Inflammatory macrophage treated with lipopolysaccharide for 4 hours (primary cell): ENCODE measurements at places on chromosomes 3 and 15.
A peak's percentile ranks its signal among the peaks of the same experiment; 100 is the strongest.

DNA sequence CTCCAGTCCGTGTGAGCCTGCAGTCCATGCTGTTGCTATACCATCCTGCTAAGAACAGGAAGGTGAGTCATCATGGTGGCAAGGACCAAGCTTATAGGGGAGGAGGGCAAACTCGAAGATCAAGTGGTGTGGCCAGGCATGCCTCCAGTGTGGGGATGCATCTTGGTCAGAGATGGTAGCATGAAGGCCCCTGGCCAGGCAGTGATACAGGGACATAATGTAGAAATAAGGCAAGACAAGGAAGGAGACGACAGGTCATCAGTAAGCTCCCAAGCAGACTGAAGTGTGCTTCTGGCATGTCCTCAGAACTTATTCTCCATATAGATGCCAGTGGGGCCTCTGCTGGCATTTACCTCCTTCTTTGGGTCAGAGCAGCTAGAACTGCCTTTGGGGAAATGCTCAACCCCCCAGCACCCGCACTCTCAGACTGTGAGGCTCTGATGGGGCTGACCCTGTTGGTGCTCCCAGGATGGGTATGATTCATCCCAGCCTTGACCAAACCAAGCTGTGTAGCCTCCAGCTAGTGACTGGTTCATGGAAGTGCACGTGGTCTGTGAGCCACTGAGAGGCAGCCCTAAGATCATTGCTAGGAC lies 52.5 kb upstream of the ATP2B2 start:
- no peak for DNase-seq

- DNase-seq = no peak
Observed at GRCh38 chr15:78407608-78408354, 30.2 kb upstream of the IREB2 start.

DNA sequence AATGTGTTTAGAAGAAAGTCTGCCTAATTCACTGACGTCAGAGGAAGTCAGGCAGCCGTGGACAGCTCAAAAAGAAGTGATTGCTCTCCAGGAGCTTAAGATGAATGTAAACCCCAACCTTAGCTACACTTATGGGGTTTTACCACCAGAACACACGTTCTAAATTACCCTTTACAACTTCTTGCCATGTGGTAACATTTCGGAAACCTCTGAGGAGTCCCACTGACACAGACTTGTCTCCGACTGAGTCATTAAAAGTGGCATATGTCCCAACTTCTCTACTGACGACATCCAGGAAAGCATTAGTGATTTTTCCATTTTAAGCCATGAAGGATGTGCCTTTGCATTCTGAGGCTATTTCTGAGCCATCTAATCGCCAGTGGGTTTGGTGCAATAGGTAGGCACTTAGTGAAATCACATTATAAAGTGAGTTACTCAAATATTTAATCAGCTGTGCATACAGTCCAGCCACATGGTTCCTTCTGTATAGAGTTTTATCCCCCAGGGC lies 32.4 kb downstream of the C2CD4A start:
- DNase-seq = peak; percentile 69

GRCh38 chr3:94935738-94936580 lies 873.1 kb downstream of the NSUN3 start:
- DNase-seq = no peak

GRCh38 chr15:59792359-59792758 lies 103.2 kb upstream of the BNIP2 start:
- no peak for DNase-seq

DNA sequence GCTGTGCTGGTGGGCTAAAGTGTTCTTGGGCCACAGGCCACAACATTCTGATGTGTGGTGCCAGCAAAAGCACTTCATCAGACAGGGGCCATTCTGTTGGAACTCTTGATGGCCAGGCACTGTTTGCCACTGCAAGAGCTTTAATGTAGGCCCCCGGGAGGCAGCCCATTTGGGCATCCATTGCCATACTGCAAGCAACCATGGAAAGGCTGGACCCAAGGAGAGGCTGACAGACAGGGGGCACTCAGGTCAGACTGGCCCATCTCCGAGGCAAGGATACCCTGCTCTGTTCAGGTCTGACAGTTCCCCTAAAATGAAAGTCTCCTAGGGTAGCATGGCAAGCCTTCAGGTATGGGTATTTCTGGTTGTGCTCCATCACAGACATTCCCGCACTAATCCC lies 64.2 kb downstream of the FAM227B start:
- DNase-seq = no peak

GRCh38 chr3:157109267-157110141 lies 50.4 kb downstream of the CCNL1 start:
- no peak for DNase-seq

DNA sequence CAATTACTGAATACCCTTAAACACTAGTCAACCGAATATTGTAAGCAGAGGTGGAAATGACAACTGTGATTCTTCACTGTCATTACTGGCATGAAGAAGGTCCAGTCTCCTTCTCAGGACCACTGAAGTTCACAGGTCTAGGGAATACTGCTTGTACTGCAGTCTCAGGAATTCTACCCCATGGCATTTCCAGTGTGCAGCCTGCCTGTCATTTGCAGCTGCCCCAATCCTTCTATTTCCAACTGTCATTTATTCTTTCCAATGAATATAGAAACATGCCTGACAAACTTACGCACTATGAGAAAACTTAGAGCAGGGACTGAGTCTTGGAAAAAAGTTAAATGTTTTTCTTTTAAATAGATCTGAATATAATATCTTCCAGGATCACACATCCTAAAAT lies 308.0 kb upstream of the THBS1 start:
- no peak for DNase-seq

DNA sequence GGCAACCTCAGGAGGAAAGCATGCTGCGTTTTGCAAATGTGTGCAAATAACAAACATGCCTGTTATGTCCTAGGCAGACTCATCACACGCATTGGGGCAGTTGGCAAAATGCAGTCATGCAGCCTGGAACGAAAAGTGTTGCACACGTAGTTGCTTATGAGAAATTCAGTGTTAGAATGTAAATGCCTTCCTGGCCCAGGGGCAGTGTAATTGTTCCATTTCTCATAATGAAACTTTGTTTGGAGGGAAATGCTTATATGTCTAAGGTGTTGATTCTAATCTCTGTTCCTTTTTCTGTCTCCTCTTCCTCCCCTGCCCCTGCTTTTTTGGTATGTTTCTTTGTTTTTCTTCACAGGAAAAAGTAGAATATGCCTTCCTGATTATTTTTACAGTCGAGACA lies 156.0 kb downstream of the CACNA1D start:
- no peak for DNase-seq

GRCh38 chr3:10160346-10160745 lies 4.4 kb upstream of the IRAK2 start:
- no peak for DNase-seq

DNA sequence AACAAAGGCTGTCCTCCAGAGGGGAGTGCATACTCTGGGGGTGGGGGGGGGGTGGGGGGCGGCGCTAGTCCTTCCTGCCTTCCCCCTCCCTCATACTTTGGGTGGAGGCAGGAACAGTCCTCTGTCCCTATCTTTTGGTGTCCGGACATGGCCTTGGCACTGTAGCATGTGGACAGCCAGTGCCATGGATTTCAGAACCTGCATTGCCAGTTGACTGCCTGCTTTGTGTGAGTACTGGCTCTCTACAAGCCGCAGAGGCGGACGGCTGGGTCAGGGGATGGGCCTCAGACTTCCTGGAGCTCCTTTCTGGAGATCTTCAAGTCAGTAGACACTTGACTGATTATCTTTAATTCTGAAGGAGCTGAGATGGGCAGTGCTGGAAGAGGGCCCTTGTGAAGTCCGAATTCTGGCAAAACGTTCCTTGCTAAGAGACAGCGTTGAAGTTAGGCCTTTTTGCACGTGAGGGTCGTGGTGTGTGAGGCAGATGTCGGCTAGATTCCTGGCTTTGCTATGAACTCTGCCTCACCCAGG lies 2.5 kb downstream of the CLDN11 start:
- DNase-seq = no peak

DNA sequence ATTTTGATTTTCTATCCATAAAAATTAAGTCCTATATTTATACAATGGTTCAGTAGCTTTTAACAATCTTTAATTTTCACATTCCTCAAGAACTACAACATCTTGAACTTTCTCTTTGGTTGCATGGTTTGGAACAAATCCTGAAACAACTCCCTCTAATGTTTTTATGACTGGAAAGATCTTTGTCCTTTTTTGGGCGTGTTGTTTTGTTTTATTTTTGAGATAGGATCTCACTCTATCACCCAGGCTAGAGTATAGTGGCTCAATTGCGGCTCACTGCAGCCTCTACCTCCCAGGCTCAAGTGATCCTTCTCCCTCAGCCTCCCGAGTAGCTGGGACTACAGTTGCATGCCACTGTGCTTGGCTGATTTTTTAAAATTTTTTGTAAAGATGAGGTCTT lies 4.0 kb downstream of the STX19 start:
- DNase-seq = no peak

- DNase-seq = no peak
Observed at GRCh38 chr3:156218353-156218744, 98.0 kb downstream of the KCNAB1 start.

DNA sequence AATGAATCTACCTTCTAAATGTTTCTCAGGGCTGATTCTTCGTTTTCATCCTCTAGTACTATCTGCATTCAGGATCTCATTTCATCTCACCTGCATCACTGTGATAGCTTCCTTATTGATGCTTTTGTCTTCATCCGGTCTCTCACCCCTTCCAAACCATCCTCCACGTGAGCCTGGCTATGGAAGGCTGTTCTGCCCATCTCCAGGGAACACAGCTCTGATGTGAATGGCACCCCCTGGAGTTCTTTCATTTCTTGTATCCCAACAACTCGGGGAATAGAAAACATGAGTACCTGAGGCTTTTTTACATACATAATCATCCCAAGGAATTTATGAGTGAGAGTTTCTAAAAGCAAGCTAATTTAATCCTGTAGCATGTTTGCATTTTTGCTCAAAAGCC lies 8.8 kb upstream of the DPPA4 start:
- DNase-seq = no peak

- no peak for DNase-seq
Observed at GRCh38 chr3:99817047-99817436, 620 bp upstream of the CMSS1 start.

DNA sequence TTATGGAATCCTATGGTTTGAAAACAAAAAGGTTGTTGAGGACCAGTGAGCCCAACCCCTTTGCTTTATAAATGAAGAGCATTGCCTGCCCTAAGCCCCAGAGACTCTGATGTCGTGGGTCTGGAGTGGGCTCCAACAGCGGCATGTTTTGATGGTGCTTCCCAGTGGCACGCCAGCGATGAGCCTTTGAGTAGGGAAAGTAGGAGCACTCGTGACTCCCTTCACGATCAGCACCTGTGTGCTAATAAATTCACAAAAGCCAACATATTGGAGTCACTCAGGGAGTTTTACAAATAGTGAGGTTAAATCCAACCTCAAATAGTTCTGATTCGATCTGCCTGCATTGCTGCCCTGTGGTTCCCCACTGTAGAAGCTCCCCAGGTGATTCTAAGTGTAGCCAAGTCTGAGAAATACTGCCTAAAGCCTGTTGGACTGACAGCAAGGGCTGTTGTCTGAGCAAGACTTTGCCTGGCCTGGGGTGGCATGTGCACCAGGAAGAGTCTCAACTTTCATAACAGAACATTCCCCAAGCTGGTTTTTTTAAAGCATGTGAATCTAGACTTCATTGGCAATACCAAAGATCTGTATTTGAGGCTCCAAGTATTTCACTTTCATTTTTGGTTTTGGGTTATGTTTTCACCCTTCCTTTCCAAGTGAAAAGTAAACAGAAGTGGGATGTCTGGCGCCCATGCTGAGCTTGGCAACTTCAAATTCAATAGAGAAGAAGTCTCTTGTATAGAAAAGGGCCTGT lies 9.9 kb downstream of the CCR5 start:
- DNase-seq = peak; percentile 92
